Left cardiac atrium (tissue), 4 donors: ENCODE measurements at places on chromosomes 13 and 19.

- DNase-seq, result no peak
These were observed 45.5 kb downstream of the COL4A1 start for GRCh38 chr13:110261166-110262081.

DNA sequence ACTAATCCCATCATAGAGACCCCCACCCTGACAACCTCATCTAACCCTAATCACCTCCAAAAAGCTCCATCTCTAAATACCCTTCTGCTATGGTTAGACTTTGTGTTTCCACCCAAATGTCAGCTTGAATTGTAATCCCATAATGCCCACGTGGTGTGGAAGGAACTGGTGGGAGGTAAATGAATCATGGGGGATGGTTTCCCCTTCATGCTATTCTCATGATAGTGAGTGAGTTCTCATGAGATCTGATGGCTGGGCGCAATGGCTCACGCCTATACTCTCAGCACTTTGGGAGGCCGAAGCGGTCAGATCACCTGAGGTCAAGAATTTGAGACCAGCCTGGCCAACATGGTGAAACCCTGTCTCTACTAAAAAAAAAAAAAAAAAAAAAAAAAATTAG lies 2.6 kb downstream of the VMAC start:
- no peak for DNase-seq

GRCh38 chr13:97327086-97327485 lies 105.0 kb downstream of the MBNL2 start:
- no peak for DNase-seq

DNA sequence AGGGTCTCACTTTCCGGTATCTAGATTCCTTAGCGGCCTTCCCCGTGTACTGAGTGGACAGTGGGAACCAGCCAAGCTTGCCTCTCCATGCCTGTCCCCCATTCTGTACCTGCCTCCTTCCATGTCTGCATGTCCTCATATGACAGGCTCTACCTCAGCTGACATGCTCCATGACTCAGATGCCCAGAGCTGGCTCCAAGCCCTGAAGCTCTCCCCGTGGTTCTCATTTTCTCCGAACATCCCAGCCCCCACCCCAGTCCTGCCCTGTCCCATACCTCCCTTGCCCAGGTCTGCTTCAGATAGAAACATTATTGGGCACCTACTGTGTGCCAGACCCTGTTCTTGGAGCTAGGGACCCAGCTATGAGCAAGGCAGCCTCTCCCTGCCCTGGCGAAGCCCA lies 17.1 kb upstream of the SHFL start:
- DNase-seq, result no peak

DNA sequence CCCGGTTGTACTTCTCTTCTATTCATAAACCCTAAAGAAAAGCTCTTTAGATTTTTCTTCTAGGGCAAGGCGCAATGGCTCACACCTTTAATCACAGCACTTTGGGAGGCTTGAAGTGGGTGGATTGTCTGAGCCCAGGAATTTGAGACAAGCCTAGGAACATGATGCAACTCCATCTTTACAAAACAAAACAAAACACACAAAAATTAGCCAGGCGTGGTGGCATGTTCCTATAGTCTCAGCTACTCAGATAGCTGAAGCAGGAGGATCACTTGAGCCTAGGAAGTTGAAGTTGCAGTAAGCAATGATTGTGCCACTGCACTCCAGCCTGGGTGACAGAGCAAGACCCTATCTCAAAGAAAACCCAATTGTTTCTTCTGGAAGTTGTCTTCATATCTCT lies 240.3 kb downstream of the SHISA2 start:
- DNase-seq, result no peak

- DNase-seq, result no peak
These were observed 347.2 kb upstream of the PCDH9 start for GRCh38 chr13:67577361-67577760.

GRCh38 chr13:37869756-37870488 lies at the start of gene TRPC4:
TSS of gene TRPC4 (minus strand) at chr13:37869772. CDS start at chr13:37783333, 86,439 bp downstream.
- DNase-seq, result peak; percentile 33

GRCh38 chr13:28636069-28636468 lies 22.9 kb upstream of the POMP start:
- no peak for DNase-seq

GRCh38 chr13:24074678-24075077 lies 85.8 kb upstream of the SPATA13 start:
- no peak for DNase-seq

DNA sequence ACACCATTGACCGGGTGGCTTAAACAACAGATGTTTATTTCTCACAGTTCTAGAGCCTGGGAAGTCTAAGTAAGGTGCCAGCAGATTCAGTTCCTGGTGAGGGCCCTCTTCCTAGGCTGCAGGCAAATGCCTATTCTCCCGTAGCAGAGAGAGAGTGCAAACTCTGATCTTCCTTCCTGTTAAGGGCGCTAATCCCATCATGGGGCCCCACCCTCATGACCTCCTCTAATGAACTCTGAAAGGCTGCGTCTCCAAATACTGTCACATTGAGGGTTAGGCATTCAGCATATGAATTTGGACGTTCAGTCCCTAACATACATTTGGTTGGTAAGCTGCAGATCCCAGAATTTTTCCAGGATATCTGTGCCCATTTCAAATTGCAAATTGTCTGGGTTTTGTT lies 128.8 kb downstream of the GGACT start:
- no peak for DNase-seq

DNA sequence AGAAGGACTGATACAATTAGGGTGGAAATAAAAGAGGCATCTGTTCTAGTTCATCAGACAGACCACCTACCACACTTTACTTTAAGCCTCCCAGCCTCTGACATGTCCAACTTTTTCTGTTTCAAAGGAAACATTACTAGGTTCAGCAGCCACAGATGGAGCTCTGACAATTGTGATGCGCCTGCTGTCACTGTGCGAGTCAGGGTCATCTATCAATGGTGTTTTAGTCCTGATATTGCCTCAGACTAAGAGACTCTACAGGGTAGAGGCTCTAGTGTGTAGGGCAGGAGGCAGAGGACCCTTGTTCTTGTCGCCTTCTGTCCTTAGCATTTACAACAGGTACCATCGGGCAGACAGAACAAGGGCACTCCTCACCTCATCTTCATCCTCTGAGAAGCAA lies 685.0 kb upstream of the SGCG start:
- DNase-seq, result no peak

DNA sequence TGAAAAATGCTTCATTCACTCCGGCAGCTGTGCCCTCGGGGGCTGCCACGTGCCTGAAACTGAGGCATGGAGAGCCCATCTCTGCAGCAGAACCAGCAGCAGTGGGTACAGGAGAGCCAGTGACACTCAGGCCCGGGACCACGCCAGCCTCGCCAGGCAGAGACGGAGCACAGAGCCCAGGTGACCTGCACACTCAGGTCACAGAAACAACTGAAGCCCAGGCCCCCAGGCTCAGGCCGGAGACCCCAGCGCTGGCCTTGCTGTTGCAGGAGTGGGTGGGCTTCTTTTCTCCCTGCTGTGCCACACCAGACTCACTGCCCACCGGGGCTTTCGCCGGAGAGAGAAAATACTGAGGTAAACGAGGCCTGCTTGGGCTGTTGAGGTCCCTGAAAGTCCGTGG lies 117.3 kb downstream of the SOX1 start:
- no peak for DNase-seq

DNA sequence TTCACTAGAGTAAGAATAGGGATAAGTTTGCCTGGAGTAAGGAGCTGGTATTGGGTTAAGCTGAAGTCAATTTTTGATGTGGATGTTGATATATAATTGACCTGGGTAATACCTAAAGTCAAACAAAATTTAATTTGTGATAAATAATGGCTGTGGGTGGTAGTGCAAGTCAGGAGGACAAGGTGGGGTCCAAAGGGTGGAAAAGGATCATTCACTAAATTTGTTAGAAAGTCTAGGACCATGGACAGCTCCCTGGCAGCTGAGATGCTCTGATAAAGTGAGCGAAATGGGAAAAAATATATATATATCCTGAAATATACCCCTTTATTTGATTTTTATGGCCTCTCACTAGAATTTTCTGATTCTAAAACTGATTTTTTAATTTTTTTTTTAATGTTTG lies 463.5 kb downstream of the GPC6 start:
- DNase-seq, result no peak

GRCh38 chr13:113209759-113210421 lies 477 bp downstream of the CUL4A start:
- peak; percentile 56 for DNase-seq

- no peak for DNase-seq
These were observed 1.3 kb downstream of the POU4F1 start for GRCh38 chr13:78601874-78602560.

DNA sequence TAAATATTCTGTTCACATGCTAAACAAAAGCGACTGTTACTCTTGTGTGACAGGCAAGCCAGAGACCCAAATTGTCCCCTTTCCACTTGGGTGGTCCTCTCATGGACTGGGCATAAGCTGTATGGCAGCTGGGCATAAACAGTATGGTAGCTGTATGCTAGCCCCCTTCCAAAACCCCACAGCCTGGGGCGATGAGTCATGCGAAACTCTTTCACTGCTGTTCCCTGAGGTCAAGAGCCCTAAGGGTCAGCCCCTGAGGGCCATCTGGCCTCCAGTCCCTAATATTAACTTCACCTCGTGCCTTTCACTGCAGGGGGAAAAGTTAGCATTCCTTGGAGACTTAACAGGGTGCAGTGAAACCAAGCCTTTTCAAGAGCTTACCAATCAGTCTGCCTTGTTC lies 45.6 kb upstream of the ZNF562 start:
- DNase-seq, result no peak

GRCh38 chr13:76965759-76966421 lies 17.6 kb downstream of the ACOD1 start:
- peak; percentile 76 for DNase-seq

DNA sequence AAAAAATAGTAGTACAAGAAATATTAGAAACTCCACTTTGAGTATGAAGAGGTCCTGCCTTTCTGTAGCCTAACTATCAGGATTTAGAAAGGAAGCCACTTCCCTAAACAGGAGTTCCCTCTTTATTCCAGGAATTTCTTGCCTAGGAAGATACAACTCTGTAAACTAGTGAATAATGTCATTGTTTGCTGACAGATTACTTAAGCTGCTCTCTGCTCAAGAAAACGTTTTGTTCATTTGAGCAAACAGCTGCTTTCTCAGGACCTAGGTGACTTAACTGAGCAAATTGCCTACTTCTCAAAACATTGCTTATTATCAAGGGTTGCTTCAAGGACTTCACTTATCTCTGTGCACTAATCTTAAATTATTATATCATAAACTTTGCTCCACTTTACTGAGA lies 1419.4 kb upstream of the SLC10A2 start:
- DNase-seq, result no peak

DNA sequence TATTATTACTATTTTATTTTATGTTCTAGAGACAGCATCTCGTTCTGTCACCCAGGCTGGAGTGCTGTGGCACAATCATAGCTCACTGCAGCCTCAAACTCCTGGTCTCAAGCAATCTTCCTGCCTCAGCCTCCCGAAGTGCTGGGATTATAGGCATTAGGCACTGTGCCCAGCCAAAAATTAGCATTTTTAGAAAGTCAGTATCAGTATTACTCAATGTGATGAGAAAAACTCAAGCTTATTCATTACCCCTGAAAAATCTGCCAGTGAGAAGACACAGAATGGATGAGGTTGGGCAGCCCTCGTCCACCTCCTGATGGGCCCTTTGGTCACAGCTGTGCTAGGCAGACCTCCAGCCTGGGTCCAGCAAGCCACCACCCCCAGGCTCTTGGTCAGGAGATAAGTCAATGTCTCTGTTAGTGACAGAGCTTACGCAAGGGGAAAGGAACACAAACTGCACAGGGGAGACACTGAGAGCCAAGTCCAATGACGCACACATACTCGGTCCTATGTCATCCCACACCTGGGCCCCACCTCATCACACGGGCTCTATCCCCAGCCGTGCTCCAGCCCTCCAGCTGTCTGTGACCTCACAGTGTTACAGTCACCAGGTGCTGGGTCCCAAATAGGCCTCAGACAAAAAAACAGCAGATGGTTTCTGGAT lies 19.8 kb downstream of the PEPD start:
- DNase-seq, result no peak

DNA sequence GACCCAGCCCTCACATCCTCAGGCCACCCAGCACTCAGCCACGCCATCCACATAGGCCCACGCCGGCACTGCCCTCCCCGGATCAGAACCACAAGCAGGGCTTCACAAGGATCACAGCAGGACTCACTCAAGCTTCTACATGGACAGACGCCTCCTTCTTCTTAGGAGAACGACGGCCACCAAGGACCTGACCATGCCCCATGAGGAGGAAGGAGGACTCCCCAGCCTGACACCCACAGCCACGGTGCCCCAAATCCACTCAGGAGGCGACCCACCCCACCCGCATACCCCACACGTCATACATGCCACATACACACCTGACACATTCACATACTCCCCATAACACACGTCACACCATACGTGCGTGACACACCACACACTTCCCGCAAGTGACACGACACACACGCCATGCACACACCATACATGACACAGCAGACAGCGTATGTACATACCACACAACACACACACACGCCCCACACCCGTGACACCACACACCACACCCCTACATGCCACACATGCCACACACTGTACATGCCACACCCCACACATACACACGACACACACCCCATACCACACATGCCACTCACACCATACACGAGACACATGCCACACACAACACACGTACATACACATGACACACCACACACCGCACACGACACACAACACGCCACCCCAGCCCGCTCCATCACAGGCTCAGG lies 50.4 kb downstream of the MLLT1 start:
- DNase-seq, result no peak

- peak; percentile 81 for DNase-seq
These were observed 1.6 kb downstream of the PKN1 start for GRCh38 chr19:14434543-14435319.
